ENCODE measurements at places on chromosomes 2 and 18.
A peak's percentile ranks its signal among the peaks of the same experiment; 100 is the strongest.

DNA sequence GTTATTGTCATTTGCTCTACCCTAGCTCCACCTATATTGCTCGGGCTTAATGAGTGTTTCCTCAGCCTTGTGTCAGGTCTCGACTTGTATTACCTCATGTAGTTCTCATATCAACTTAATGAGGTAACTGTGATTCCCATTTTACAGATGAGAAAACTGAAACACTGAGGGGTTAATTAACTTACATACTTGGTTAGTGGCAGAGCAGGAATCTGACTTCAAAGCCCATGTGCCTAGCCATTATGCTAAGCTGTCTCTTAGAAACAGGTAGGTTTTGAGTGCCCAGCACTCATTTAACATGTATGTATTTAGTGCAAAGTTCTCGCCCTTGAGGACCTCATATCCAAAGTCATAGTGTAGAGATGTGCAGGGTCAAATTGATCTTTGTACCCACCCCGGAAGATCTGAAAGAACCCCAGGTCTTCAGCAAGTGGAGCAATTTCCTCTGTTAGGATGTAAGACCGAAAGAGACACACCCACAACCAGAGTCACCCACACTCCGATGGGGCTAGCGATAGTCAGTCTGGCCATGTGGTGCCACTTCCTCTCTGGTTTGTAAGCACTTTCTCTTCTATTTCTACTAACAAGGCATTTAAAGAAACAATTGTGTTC lies 121.0 kb upstream of the SLC39A10 start:
- DNase-seq, result no peak

- no peak for DNase-seq
Observed at GRCh38 chr2:62054029-62054791, 141.7 kb upstream of the B3GNT2 start.

DNA sequence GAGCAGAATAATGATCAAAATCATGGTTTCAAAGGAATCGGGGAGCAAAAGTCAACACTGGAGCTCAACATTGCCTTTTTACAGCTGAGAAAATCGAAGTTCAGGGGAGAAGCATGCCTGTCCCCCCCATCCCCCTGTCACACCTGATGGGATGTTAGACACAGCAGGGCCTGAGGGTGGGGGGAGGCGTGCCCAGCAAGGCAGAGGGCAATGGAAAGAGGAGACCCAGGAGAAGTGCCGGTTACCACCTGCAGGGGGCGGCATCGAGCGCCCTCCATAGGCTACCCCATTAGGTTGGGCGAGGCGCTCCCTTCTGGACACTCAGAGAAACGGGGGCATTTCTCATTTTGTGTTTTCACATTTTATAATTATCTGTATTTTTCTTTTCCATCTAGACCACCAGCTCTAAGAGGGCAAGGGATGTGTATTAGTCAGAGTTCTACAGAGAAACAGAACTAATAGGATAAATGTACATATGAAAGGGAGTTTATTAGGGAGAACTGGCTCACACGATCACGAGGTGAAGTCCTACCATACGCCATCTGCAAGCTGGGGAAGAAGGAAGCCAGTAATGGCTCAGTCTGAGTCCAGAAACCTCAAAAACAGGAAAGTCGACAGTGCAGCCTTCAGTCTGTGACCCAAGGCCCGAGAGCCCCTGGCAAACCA lies 271.3 kb downstream of the LRATD1 start:
- peak; percentile 79 for DNase-seq

DNA sequence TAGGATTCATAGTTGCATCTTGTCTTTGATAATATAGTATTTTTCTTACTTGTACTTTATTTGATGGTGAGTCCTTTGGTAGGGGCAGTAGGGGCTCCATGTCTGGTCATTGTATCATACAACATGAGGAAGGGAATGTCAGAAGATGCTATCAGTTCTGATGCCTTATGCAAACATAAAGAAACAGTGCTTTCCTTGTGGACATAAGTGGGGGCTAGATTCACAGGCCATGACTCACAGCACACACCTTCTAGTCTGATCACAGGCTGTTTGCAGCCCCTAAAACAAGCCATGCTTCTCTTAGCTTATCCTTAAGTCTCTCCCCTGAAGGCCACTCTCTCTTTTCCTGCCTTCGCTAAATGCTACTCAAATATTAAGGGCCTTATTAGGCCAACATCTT lies 10.7 kb upstream of the SLC14A1 start:
- peak; percentile 36 for DNase-seq

DNA sequence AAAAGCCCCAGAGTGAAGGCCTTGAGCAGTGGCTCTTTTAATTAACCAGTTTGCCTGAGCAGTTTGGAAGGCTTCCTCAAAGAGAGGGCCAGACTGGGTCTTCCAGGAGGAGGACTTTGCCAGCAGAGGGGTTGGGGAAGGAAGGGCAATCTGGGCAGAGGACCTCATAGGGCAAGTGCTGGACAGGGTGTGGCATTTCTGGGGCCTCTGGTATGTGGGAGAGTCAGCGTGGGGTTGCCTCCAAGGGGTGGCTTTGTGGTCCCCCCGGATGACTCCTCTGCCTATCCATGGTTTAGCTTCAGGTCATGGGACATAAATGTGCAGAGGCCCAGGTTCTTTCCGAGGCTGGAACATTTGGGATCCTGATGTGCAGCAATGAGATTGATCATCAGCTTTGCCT lies 12.6 kb downstream of the GLI2 start:
- DNase-seq, result no peak

DNA sequence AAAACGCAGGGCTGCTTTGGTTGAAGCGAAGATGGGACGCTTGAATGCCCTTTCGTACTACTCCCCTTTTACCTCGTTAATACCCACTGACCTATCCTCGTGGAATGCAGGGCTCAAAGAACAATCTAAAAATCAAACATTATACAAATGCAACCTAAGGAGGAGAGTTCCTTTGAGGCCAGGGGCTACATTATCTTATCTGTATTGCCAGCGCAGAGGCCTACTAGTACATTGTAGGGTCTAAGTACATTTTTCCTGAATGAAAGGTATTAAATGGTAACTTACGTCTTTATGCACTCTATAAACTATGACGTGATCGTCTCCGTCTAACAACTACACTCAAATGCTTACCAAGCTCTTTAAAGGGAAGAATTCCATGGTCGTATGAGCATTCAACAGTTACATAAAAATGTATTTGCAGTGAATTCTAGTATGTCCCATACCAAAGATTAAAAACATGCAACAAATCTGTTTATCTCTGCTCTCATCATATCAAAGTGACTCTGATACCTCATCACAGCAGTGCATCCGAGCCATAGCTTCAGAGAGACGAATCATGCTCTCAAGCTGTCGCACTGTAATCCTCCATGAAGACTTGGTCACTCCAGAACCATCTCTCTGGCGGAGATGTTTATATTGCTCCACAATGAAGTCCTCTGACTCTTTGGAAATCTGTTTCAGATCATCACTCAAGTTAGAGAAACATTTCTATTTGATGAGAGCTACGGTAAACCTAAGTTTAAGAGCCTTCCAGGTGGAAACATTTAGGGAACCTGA lies 14.1 kb upstream of the LCT start:
- DNase-seq, result no peak

GRCh38 chr18:35592298-35592697 lies 10.8 kb downstream of the GALNT1 start:
- no peak for DNase-seq

DNA sequence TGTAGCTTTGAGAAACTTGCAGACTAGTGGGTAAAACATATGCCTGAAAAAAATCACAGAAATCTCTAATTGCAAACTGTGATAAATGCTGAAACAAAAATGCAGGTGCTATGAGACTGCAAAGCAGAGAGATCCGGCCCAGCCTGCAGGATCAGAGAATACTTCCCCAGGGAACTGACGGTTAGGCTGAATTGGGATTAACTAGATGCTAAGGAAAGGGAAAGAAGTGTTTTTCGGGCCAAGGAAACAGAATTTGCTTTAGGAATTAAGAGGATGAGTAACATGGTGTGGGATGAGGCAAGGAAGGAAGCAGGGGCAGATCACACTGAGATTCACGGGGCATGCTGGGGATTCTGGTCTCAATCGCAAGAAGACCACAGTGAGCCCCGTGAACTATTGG lies 71.5 kb downstream of the OSBPL6 start:
- DNase-seq, result no peak

DNA sequence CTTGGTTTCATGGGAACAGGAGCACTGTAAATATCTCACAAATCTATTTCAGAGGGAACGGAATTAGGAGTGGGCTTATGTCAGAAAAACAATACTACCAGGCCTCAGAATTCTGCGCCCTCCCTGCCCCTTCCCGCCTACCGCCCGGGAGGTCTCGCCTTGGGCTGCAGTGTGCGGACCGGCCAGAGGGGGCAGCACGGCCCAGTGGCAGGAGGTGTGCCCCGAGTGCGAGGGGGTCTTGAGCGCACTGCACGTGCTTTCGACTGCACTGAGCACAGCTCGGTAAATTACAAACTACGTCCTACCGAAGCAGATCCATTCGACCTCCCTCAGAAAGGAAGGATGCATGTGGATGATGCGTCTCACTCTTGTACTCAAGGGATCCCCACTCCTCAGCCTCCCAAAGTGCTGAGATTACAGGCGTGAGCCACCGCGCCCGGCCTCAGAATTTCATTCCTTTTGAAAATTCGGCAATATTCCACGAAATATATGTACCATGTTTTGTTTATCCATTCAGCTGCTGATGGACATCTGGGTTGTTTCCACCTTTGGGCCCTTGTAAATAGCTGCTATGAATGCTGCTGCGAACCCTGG lies 297.0 kb downstream of the BCL2 start:
- DNase-seq, result no peak

Measured in PC-3 (cell line).